ENCODE measurements at places on chromosomes 1 and 21. TPM values are rescaled to one million over a fixed set of nuclear protein-coding genes. Genes with fewer than 3 reads are reported as not detected.

DNA sequence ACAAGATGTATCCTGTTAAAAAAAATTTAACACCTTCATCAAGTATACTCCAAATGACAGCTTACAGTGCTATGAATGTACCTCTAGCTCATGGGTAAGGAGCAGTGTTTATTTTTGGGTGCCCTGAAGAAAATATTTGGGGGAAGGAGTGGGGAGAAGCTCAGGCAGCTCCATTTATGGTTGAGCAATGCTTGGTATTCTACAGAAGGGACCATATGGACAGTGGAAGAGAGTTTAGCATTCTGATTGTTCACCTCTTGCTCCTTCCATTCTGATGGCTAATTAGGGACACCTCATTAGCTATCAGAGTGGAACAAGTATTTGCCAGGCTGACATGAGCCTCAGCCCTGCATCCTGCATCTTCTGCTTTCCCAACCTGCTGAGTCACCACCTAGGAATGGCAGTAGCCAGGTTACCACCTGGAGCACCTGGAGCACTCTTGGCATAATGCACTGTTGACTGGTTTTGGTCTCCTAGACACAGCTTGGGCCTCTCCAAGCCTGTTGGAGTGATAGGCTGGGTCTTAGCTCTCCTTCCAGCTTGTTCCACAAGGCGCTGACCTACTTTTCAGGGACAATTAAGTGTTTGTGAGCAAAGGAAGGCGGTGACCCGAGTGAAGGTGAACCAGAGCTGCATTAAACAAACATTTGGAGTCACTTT is 62.0 kb upstream of the MACF1 start:
- no peak overlapping the region for H3K4me3 ChIP-seq
- peak overlapping the region; percentile 66 for H3K27ac ChIP-seq
- DNase-seq: peak; percentile 66

GRCh38 chr1:206933333-206933945 is 11.7 kb upstream of the FCMR start:
- H3K27ac ChIP-seq: no peak overlapping the region
- peak; percentile 67 for DNase-seq
- peaks cover 34% of the 10 kb centered on the region for H3K36me3 ChIP-seq
- H3K27me3 ChIP-seq: no peaks in the 10 kb centered on the region
- no peaks in the 10 kb centered on the region for H3K4me1 ChIP-seq

SFN gene
- total RNA-seq: 47.5 TPM

DNA sequence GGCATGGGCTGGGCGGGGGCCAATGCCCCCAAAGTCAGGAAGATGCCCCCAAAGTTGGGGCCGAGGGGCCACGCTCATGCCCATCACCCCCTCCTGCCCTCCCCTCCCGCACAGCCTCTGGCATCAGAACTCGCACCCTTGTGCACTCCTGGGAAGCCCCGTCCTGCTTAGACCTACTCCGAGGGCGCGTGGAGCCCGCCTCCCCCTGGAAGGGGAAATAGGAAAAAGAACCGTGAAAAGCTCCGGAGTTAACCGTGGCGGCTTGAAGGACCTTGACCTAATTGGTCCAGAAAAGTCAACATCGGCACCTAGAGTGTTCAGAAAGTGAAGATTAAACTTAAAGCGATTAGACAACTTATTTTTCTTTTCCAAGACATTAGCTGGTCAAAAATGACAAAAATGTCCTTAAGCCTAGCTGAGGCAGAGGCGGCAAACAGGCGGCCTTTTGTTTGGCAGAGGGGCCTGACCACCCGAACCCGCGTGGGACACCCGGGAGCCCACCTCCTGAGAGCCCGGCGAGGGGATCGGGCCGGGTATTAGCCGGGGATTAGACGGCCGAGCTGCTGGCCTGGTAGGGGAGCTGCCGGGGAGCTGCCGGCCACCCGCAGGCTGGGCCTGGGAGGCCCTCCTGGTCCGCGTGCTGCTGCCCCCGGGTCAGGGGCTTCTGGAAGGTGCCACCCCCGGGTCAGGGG is 65.5 kb downstream of the PRDM16 start:
- peak overlapping the region; percentile 6 for H3K4me3 ChIP-seq
- no peak for DNase-seq
- H3K27me3 ChIP-seq: peaks cover 4% of the 10 kb centered on the region
- no peaks in the 10 kb centered on the region for H3K36me3 ChIP-seq
- H3K4me1 ChIP-seq: peaks cover 17% of the 10 kb centered on the region

CLCNKB gene
- 0.18 TPM for total RNA-seq

C1orf185 gene
- total RNA-seq: not detected

GRCh38 chr1:177302357-177303044 is 131.7 kb downstream of the BRINP2 start:
- H3K27me3 ChIP-seq: no peaks in the 10 kb centered on the region
- no peak overlapping the region for H3K27ac ChIP-seq
- H3K4me3 ChIP-seq: no peak overlapping the region
- peak; percentile 53 for DNase-seq
- no peaks in the 10 kb centered on the region for H3K36me3 ChIP-seq

- DNase-seq: no peak
- H3K4me1 ChIP-seq: no peaks in the 10 kb centered on the region
- H3K4me3 ChIP-seq: no peak overlapping the region
- no peaks in the 10 kb centered on the region for H3K27me3 ChIP-seq
- no peaks in the 10 kb centered on the region for H3K36me3 ChIP-seq
Measured at GRCh38 chr1:52111492-52111891, 30.4 kb upstream of the ZFYVE9 start.

GRCh38 chr1:39952359-39953110 is 2.4 kb upstream of the MFSD2A start:
- H3K27ac ChIP-seq: no peak overlapping the region
- H3K27me3 ChIP-seq: no peaks in the 10 kb centered on the region
- H3K36me3 ChIP-seq: no peaks in the 10 kb centered on the region
- H3K4me3 ChIP-seq: no peak overlapping the region
- DNase-seq: no peak

- H3K27me3 ChIP-seq: no peaks in the 10 kb centered on the region
- H3K36me3 ChIP-seq: peaks cover 79% of the 10 kb centered on the region
- no peak overlapping the region for H3K4me3 ChIP-seq
- H3K27ac ChIP-seq: no peak overlapping the region
Measured at GRCh38 chr1:36352910-36353878, 29.7 kb upstream of the EVA1B start.

RRP15 gene
- 18.7 TPM for total RNA-seq

DNA sequence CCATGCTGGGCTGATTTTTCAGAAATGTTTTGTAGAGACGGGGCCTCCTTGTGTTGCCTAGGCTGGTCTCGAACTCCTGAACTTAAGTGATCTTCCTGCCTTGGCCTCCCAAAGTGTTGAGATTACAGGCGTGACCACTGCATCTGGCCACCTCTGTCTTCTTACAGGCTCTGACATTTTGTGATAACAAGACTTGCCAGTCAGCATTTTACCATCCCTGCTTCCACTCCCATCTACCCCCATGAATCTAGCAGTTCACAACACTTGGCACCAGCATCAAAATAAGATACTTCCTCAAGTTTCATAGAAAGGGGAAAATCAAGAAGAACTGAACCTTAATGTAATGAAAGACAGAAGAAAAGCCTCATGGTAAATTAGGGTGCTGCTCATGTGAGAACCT is 32.4 kb downstream of the SLC35F3 start:
- no peaks in the 10 kb centered on the region for H3K27me3 ChIP-seq
- H3K4me1 ChIP-seq: no peaks in the 10 kb centered on the region
- no peak for DNase-seq
- H3K36me3 ChIP-seq: no peaks in the 10 kb centered on the region
- H3K27ac ChIP-seq: no peak overlapping the region

DNA sequence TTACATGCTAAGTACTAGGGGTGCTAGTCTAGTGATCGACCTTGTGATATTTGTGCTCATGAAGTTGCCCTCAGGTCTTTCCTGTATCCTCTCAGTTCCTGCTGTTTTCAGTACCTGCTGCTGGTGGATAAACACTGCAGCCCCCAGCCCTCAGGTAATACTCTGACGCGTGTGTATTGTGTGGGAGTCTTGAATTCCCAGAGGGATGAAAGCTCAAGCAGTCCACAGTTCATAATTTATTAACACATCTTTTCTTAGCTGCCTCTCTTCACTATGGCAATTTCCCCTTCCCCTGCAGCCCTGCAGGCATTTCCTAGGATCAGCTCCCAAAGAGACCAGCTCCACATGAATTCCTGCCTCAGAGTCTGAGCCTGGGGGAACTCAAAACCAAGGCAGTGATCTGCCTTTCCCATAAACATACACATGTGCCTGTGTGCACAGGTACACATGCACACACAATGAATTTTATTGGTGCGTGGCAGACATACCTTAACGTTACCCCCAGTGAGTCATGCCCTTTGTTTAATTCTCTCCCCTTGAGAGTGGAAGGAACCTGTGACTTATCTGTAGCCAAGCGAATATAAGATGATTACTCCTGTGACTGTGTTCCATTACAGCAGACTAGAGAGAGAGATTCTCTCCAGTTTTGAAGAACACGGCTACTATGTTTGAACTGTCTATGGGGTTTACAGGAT is 14.1 kb upstream of the HMGCS2 start:
- no peaks in the 10 kb centered on the region for H3K36me3 ChIP-seq
- H3K4me1 ChIP-seq: peaks cover 43% of the 10 kb centered on the region
- H3K4me3 ChIP-seq: no peak overlapping the region
- no peak overlapping the region for H3K27ac ChIP-seq
- no peak for DNase-seq

DNA sequence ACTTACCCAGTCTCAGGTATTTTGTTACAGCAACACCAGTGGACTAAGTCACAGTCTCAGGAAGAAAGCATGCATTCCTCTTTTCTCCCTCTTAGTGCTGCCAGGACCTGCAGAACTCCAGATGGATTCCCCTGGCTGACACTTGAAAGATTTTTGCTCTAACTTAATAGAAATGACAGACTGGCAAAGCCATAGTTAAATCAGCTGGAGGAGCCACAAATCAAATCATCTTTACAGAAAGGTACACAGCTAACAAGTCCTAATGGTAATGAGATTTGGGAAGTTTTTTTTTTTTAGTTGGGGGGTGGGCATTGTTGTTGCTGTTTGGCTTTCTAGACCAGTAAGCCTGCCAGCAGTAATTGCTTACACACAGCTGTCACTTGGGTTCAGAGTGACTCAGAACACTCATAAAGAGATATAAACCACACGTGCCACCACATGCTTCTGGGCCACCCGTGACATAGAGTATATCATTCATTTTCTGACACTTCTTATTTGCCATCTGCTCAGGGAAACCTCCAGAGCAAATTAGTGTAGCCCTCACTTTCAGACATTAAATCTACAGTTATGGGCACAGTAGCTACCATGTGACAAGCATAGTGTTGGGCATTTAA is 72.4 kb downstream of the FH start:
- DNase-seq: no peak
- no peak overlapping the region for H3K4me3 ChIP-seq
- no peaks in the 10 kb centered on the region for H3K27me3 ChIP-seq
- no peaks in the 10 kb centered on the region for H3K36me3 ChIP-seq
- no peaks in the 10 kb centered on the region for H3K4me1 ChIP-seq

GRCh38 chr21:27734146-27734545 is 767.3 kb upstream of the ADAMTS5 start:
- no peak overlapping the region for H3K4me3 ChIP-seq
- no peaks in the 10 kb centered on the region for H3K27me3 ChIP-seq
- no peaks in the 10 kb centered on the region for H3K4me1 ChIP-seq

GRCh38 chr1:157852476-157852875 is 10.9 kb upstream of the CD5L start:
- H3K4me1 ChIP-seq: no peaks in the 10 kb centered on the region
- no peak overlapping the region for H3K4me3 ChIP-seq
- H3K27ac ChIP-seq: no peak overlapping the region
- H3K36me3 ChIP-seq: no peaks in the 10 kb centered on the region

HSD3B2 gene
- not detected for total RNA-seq

BARHL2 gene
- not detected for total RNA-seq

- H3K4me3 ChIP-seq: peak overlapping the region; percentile 89
- H3K36me3 ChIP-seq: no peaks in the 10 kb centered on the region
- H3K27me3 ChIP-seq: no peaks in the 10 kb centered on the region
- peak overlapping the region; percentile 81 for H3K27ac ChIP-seq
Measured at GRCh38 chr1:27601771-27602461, 2.0 kb downstream of the AHDC1 start.

BPNT1 gene
- total RNA-seq: 23.5 TPM

FLG2 gene
- total RNA-seq: not detected

LCE1A gene
- total RNA-seq: not detected

GRCh38 chr1:26719205-26719604 is 23.4 kb downstream of the ARID1A start:
- H3K4me1 ChIP-seq: peaks cover 97% of the 10 kb centered on the region
- H3K27me3 ChIP-seq: no peaks in the 10 kb centered on the region

TNFRSF8 gene
- total RNA-seq: 2.7 TPM

HSPG2 gene
- 216 TPM for total RNA-seq

BTBD8 gene
- 5.5 TPM for total RNA-seq

RCAN1 gene
- 22.9 TPM for total RNA-seq

PCAT6 gene
- 0.71 TPM for total RNA-seq

GRCh38 chr21:27548486-27548885 is 581.6 kb upstream of the ADAMTS5 start:
- no peaks in the 10 kb centered on the region for H3K27me3 ChIP-seq
- DNase-seq: no peak
- H3K4me3 ChIP-seq: no peak overlapping the region
- no peaks in the 10 kb centered on the region for H3K36me3 ChIP-seq
- H3K27ac ChIP-seq: no peak overlapping the region
- H3K4me1 ChIP-seq: peaks cover 10% of the 10 kb centered on the region

DNA sequence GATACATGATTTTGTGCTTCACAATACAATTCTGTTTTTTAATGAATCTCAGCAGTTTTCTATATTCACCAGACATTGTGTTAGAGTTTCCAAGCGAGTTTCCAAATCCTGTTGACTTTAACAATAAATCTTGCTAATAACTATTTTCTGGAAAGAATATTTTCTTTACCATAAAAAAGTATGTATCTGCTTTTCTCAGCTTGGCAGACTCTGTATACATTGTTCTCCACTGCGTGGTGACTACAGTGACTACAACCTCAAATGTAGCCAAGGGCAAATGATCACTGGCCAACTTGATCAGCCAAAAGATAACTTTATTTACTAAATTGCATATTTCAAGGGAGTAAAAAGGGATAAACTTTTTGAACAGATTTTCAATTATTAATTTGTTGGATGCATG is 325.9 kb upstream of the ADAMTS5 start:
- H3K27ac ChIP-seq: no peak overlapping the region
- H3K27me3 ChIP-seq: no peaks in the 10 kb centered on the region
- H3K36me3 ChIP-seq: no peaks in the 10 kb centered on the region
- H3K4me1 ChIP-seq: no peaks in the 10 kb centered on the region

GRCh38 chr1:218666263-218666662 is 321.1 kb downstream of the TGFB2 start:
- DNase-seq: no peak
- H3K4me3 ChIP-seq: no peak overlapping the region
- no peaks in the 10 kb centered on the region for H3K36me3 ChIP-seq
- no peak overlapping the region for H3K27ac ChIP-seq

GRCh38 chr1:10671090-10671489 is 125.4 kb downstream of the CASZ1 start:
- H3K4me1 ChIP-seq: peaks cover 78% of the 10 kb centered on the region
- H3K27ac ChIP-seq: peak overlapping the region; percentile 64
- H3K36me3 ChIP-seq: no peaks in the 10 kb centered on the region
- DNase-seq: no peak
- H3K4me3 ChIP-seq: no peak overlapping the region

ARTN gene
- 0.27 TPM for total RNA-seq

All from lower lobe of right lung (tissue), 2 donors.